ENCODE measurements at places on chromosomes 2 and 18.

DNA sequence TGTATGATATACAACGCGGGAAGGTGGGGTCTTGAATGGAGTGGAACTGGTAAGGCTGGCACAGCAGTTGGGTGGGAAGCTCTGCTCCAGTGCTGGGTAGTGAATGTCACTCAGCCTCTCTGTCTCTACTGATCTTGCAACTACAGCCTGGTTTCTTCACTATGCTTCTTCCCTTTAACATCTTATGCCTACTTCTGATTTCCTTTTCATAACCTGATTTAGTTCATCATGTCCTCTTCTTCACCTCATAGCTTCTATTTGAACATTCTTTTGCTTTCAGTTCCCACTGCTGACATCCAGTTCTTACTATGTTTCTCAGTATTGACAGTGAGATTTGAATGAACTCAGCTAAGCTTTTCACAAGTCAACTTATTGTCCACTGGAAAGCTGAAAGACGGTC, 286.2 kb downstream of the ARL6IP6 start:
- no peak for DNase-seq

DNA sequence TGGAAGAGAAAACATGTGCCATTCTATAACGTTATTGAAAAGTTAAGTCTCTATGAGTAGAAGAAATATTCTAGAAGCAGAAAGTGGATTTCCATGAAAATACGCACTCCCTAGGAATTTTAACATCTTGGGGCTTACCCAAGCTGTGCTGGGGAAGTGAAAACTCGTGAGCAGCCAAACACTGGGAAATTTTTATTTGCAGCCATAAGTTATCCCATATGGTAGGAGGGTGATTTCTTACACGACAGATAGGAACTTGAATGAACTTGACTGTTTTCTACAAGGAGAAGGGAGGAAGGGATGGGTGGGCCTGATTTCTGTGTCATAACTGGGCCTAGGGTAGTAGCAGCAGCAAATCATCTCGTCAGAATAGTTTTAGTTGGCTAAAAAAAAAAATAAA, 272.6 kb downstream of the ETAA1 start:
- no peak for DNase-seq

- DNase-seq, result no peak
Measured at GRCh38 chr2:174009488-174010223, 44.5 kb upstream of the SP3 start.

DNA sequence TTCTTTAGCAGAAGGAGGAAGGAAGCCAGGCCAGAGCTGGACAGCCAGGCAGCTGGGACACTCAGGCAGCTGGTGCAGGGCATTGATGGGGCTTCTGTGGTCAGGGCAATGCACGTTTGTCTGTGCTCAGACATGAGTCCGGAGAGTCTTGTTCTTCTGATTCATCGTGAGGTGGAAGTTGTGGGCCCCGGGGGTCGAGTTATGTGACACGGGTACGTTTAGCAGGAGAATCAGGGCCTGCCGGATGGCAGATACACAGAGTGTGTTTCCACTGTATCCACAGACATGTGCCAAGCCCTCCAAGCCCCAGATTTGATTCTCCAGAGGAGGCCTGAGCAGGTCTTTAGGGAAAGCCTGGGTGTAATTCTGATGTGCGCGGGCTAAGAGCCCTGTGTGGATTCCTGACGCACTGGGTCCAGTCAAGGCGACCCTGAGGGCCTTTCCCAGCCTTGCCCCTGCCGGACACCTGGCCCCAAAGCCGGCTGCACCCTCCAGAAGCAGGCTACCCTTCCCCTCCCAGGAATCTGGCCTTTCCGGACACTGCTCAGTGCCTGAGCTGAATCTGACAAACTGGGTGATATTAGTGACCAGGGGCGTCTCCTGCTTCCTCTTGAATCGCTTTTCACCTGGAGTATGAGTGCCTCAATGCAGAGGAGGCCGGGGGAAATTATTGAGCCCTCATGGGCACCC, 10.1 kb downstream of the ARHGEF4 start:
- DNase-seq, result no peak

Measured in NB4 (cell line).